IMR-90 (cell line): ENCODE measurements at places on chromosomes 11 and 22. TPM values are rescaled to one million over a fixed set of nuclear protein-coding genes. Genes with fewer than 3 reads are reported as not detected.

NPAS4 gene
- under 0.01 TPM in 1 of 2 replicates, not detected in the other for total RNA-seq

ANGPTL5 gene
- total RNA-seq: not detected in 2 replicates

APOBEC3G gene
- 6.7 and 7.0 TPM in 2 replicates for total RNA-seq

CBLIF gene
- not detected in 2 replicates for total RNA-seq

HEPHL1 gene
- under 0.01 TPM in 1 of 2 replicates, not detected in the other for total RNA-seq

DNA sequence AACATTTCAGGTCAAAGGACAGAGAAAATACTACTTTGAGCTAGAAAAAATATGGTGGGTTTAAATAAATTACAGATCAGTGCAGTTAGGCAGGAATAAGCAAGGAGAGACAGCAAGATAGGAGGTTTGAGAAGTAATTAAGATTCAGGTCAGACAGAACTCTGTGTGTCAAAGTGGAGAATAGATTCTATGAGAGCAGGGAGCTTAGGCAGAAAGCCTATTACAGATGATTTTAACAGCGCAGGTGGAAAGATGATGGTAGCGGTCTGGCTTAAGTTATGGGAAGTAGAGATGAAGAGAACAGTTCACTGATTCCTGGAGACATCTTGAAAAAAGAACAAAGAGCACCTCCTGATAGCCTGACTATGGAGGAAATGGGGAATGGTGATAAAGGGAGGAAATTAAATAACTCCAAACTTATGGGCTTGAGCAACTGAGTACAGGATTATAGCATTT lies 106.0 kb downstream of the APIP start:
- no peak overlapping the region for H3K4me3 ChIP-seq
- no peak overlapping the region for H3K27ac ChIP-seq
- H3K4me1 ChIP-seq: no peaks in the 10 kb centered on the region
- no peak for DNase-seq
- H3K36me3 ChIP-seq: no peaks in the 10 kb centered on the region

DNA sequence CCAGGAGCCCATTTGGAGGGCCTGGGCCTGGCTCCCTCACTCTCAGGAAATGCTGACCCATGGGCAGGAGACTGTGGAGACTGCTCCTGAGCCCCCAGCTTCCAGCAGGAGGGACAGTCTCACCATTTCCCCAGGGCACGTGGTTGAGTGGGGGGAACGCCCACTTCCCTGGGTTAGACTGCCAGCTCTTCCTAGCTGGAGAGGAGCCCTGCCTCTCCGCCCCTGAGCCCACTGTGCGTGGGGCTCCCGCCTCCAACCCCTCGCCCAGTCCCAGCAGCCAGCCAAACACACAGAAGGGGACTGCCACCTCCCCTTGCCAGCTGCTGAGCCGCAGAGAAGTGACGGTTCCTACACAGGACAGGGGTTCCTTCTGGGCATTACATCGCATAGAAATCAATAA lies 37.1 kb downstream of the CDKN1C start:
- DNase-seq: no peak
- H3K4me3 ChIP-seq: no peak overlapping the region
- H3K36me3 ChIP-seq: no peaks in the 10 kb centered on the region
- H3K4me1 ChIP-seq: no peaks in the 10 kb centered on the region
- peaks cover 13% of the 10 kb centered on the region; the same call in 1 of the 2 replicates for H3K27me3 ChIP-seq
- no peak overlapping the region for H3K27ac ChIP-seq

DNA sequence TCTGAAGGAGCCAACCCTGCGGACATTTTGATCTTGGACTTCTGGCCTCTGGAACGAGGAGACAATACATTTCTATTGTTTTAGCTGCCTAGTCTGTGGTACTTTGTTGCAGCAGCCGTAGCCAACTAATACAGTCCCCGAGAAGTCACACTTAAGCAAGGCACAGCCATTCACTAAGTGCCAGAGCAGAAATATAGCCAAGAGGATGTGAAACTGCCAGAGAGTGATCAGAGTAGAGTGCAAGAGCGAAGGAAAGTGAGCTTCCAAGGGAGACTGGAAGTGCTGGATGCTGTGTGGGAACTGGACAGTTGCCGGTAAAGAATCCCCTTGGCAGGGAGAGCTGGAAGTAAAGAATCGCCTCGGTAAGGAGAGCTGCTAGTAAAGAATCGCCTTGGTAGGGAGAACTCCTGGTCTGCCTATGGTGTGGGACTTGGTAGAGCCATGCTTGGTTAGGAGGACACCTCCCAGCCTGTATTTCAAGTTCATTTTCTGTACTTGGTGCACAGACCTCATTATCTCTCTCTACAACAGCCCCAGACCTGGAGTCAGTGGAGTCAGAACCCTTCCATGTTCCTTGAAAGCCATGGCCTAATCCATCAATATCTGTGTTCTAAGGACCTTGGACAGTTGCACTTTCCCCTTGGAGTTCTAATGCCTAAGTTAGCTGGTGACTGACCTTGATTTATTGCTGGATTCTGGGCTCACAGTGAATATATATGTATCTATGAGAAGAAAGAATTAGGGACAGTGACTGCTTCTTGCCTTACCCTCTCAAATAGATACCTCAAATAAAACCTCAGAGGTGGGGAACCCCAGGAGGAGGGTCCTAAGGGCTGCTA lies 162.1 kb downstream of the LDLRAD3 start:
- H3K4me3 ChIP-seq: no peak overlapping the region
- H3K27ac ChIP-seq: no peak overlapping the region
- H3K27me3 ChIP-seq: no peaks in the 10 kb centered on the region

- DNase-seq: no peak
- H3K27ac ChIP-seq: no peak overlapping the region
- peaks cover 2% of the 10 kb centered on the region; the same call in 1 of the 2 replicates for H3K4me1 ChIP-seq
- no peaks in the 10 kb centered on the region for H3K27me3 ChIP-seq
- H3K4me3 ChIP-seq: no peak overlapping the region
- H3K36me3 ChIP-seq: peaks cover 79% of the 10 kb centered on the region
Measured at GRCh38 chr22:19044381-19044780, 77.8 kb downstream of the DGCR2 start.

DNA sequence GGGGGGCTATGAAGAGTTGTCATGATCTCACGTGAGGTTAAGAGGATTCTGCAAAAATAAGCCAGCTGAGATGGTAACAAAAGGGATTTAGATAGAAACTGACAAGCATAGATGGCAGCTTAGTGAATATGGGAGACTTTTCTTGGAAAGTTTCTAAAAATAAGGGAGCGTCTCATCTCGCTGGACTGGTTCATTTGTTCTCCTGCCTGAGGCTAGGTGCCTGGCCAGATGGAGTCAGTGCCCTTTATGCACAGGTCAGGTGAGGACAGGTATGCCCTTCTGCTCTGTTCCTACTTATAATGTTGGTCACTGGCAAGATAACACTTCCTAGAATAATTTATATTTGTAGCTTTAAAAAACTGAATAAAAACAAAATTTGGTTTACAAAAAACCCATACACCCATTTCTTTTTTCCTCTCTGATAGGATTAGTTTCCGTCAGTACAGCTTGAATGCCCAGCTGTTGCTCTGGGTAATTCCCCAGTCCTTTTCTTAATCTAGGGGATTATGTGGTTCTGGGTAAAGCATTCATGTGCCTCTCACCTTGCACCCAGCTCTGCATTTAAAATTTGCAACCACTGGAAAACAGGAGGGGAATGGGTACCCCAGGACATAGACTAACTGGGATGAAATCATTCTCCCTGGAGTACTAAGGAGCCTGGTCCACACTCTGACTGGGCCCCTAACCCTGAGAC lies 90.0 kb downstream of the AMOTL1 start:
- peaks cover 63% of the 10 kb centered on the region for H3K36me3 ChIP-seq
- H3K4me3 ChIP-seq: no peak overlapping the region
- H3K27ac ChIP-seq: no peak overlapping the region
- H3K4me1 ChIP-seq: no peaks in the 10 kb centered on the region; the same call in 1 of the 2 replicates
- DNase-seq: no peak

DNA sequence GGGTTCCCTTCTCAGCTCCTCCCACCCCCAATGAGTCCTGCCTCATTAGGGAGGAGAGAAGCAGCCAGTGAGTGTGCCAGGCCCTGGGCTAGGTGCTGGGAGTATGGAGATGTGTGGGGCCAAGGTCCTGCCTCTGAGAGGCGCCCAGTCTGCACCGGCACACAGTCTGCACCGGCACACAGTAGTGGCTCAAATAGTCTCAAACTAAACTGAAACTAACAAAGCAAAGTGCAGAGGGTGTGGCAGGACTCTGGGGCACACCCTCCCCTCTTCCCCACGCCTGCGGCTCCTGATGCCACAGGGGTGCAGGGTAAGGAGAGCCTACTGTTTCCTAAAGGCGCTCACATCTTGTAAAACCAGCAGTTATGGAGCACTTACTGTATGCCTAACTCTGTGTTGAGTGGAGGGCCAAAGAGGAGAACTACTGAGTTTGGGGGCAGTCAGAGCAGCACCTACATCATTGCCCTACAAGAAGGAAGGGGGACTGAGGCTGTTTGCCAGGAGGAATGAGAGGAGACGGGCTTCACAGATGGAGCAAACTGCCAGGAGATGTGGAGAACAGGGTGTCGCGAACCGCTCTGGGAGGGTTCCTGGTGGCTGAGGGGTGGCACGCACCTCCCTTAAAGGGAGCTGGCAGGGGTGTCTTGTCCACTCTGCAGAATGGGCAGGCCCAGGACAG lies 939 bp upstream of the SH3BP1 start:
- no peak for DNase-seq
- no peak overlapping the region; the same call in 1 of the 2 replicates for H3K4me3 ChIP-seq
- H3K4me1 ChIP-seq: peaks cover 42% of the 10 kb centered on the region
- no peaks in the 10 kb centered on the region for H3K27me3 ChIP-seq
- H3K36me3 ChIP-seq: peaks cover 8% of the 10 kb centered on the region; the same call in 1 of the 2 replicates
- H3K27ac ChIP-seq: no peak overlapping the region

DNA sequence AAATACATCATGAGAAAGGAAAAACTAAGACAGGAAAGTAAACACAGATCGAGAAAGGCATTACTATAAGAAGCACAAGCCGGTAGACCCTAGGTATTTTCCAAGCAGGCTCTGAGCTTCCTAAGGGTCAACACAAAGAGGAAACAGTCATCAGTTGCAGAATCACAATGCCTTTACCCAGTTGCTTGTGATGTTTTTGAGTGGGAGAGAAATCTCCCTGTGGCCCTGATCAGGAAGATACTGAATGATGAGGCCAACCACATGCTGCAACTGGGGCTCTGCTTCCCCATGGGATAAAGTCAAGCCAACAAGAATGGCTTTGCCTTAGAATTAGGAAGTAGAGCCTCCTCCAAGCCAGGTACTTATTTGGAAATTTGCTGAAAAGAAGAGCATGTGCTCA lies 132.6 kb downstream of the MICAL2 start:
- no peaks in the 10 kb centered on the region; the same call in none of the 2 replicates for H3K4me1 ChIP-seq
- peaks cover 56% of the 10 kb centered on the region for H3K36me3 ChIP-seq
- H3K4me3 ChIP-seq: no peak overlapping the region

GRCh38 chr11:109443052-109443451 lies 21.1 kb downstream of the C11orf87 start:
- H3K27me3 ChIP-seq: no peaks in the 10 kb centered on the region
- H3K27ac ChIP-seq: no peak overlapping the region
- no peaks in the 10 kb centered on the region for H3K4me1 ChIP-seq
